Mesenteric fat pad (tissue), 1 donor: ENCODE measurements at places on chromosomes 7 and 10. TPM values are rescaled to one million over a fixed set of nuclear protein-coding genes. Genes with fewer than 3 reads are reported as not detected.

GRCh38 chr7:85529201-85529600 lies 342.3 kb upstream of the SEMA3D start:
- no peak for DNase-seq

DNA sequence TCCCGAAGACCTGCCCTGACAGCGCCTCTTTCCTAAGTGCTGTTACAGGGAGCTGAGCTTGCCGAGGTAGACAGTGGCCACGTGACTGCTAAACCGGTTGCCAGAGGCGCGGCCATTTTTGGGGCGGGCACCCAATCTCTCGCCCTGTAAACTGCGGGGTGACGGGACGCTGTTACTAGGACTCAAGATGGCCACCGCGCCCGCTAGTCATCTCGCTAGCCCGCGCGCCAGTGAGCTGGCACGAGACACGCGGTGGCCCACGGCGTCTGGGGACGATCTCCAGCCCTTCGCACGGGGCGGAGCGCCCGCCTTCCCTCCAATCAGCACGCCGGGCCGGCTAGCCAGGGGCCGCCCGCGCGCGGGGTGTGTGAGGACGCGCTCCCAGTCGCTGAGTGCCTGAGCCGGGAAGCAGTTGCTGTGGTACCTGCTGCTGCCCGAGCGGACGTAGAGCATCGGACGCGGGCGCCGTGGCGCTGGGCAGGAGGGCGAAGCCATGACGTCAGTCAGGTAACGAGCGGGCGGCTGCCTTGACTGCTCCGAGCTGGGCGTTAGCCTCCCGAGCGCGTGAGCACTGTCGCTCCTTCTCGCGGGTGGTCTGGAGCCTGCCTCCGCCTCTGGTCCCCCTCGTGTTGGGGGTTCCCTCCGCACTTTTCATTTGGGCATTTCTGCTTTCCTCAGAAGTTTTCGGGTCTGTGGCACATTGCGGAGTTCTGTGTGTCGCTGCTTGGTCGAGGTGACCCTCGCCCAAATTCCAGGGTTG lies 25.5 kb downstream of the ADK start:
- DNase-seq: peak; percentile 99

DNA sequence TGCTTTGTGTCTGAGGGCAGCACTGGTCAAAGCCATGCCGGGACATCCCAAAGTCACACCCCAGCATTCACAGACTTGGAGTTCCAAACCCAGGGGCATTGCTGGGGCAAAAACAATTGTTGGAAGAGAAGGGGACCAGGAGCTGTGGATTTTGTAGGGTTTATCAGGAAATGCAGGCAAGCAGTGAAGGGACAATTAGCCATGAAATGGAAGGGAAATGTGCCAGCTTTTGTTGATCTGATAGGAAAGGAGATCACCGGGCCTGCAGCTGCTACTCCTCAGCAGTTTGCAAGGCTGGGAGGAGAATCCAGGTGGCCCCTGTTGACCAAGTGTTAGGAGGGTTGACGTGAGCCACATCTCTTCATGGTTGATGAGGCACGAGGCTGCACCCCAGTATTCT lies 2.5 kb upstream of the BRI3 start:
- no peak for DNase-seq

DNA sequence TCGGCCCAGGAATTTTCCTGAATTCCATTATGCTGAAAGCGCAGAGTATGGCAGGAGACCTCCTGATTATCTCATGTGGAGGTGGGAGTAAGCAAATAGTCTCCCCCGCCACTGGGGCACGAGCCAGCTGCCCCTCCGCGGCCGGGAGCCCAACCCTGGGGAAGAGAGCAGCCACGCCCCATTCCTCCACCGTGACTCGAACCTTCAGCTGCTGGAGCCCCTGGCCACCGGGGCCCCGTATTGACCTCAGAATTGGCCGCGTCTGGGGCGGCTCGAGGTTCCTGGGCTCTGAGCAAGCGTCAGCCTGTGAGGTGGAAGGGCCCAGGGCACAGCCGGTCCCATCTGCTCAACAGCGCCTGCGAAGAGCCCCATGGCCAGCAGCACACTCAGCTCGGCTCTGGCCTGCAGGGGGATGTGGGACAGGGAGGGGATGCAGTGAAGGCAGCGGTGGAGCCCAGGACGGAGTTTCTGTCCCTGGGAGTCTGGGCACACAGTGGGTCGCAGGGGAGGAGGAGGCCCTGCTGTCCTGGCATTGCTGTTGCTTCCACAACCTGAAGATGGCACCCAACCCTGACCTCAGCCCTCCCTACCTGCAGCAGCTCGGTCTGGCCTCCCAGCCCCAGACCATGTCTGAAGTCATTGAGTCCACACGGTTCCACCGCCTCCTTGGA lies 97.8 kb downstream of the CHST15 start:
- peak; percentile 90 for DNase-seq

Gene DEPP1
- 566 TPM for total RNA-seq

Gene WEE2
- total RNA-seq: not detected
